ENCODE measurements at places on chromosomes 6 and 20.
A peak's percentile ranks its signal among the peaks of the same experiment; 100 is the strongest.

GRCh38 chr6:65623566-65623965, 83.5 kb downstream of the EYS start:
- no peak for DNase-seq

GRCh38 chr6:37731888-37732287, 34.2 kb upstream of the MDGA1 start:
- DNase-seq, result peak; percentile 52

GRCh38 chr20:42295592-42295991, 677.4 kb upstream of the CHD6 start:
- DNase-seq, result no peak

DNA sequence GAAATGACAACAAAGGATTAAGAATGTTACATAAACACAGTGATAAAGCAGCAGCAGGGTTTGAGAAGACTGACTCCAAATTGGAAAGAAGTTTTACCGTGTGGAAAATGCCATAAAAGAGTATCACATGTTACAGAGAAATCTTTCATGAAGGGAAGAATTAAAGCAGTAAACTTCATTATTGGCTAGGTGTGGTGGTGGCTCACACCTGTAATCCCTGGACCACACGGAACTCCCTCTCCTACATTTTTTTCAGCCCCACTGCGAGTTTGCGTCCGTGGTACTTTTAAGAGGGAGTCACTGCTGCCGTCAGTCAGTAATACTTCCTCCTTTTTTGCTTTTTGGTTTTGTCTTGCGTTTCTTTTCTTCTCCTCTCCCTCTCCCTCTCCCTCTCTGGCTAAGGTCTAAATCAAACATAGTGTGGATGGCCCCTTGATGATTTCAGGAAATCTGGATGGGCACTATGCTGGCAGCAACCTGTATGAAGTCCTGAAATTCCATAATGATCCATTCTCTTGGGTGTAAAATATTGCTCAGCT, 112.3 kb downstream of the MAN1A1 start:
- no peak for DNase-seq

GRCh38 chr20:1975291-1975690, 18.6 kb downstream of the PDYN start:
- no peak for DNase-seq

GRCh38 chr6:22025468-22026163, 271.2 kb downstream of the PRL start:
- no peak for DNase-seq

- DNase-seq, result no peak
Observed at GRCh38 chr6:128655978-128656498, 135.6 kb upstream of the PTPRK start.

DNA sequence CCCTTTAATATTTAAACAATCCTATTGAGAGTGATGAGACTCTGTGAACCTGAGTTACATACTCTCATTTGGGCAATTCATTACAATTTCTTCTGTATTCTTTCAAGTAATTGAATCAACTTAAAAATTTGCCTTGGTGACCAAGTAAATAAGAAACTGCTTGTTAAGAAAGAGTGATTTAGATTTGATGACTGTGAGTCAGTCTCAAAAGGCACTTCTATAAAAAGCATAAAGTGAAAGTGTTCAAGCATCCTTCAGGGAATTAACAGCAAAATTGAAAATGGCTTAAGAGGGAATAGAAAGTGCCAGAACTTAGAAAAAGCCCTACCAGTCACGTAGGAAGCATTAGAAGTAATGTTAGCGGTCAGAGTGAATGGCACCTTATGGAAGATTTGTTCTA, 654.7 kb downstream of the EPM2A start:
- no peak for DNase-seq

GRCh38 chr6:167214206-167214605, 56.4 kb upstream of the GPR31 start:
- no peak for DNase-seq

DNA sequence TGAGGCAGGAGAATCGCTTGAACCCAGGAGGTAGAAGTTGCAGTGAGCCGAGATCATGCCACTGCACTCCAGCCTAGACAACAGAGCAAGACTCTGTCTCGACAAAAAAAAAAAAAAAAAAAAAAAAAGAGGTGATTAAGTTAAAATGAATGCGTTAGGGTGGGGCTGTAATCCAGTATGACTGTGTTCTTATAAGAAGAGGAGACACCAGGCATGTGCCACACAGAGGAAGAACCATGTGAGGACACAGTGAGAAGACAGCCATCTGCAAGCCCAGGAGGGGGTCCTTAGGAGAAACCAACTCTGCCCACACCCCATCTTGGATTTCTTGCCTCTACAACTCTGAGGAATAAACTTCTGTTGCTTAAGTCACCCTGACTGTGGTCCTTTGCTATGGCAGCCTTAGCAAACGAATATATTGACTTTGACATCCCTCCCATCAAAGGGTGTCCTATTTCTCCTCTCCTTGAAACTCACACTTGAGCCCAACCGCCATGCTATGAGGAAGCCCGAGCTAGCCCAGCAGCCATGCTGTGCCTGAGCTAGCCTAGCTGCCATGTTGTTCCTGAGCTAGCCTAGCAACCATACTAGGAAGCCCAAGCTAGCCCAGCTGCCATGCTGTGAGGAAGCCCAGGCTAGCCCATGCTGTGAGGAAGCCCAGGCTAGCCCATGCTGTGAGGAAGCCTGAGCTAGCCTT, 15.8 kb upstream of the PPP1R16B start:
- DNase-seq, result no peak

DNA sequence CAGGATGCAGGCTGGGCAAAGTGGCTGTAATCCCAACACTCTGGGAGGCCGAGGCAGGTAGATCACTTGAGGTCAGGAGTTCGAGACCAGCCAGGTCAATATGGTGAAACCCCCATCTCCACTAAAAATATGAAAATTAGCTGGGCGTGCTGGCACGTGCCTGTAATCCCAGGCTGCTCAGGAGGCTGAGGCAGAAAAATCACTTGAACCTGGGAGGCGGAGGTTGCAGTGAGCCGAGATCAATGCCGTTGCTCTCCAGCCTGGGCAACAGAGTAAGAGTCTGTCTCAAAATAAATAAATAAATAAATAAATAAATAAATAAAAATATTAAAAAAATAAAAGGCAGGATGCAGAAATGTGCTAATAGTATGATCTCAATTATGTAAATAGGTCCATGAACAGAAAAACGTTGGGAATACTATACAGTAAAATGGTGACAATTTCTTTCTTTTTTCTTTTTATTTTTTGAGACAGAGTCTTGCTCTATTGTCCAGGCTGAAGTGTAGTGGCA, 8.4 kb upstream of the CBFA2T2 start:
- no peak for DNase-seq

GRCh38 chr6:85390105-85390728, 59.7 kb upstream of the NT5E start:
- no peak for DNase-seq

GRCh38 chr6:101231606-101232235, 161.8 kb upstream of the GRIK2 start:
- no peak for DNase-seq

DNA sequence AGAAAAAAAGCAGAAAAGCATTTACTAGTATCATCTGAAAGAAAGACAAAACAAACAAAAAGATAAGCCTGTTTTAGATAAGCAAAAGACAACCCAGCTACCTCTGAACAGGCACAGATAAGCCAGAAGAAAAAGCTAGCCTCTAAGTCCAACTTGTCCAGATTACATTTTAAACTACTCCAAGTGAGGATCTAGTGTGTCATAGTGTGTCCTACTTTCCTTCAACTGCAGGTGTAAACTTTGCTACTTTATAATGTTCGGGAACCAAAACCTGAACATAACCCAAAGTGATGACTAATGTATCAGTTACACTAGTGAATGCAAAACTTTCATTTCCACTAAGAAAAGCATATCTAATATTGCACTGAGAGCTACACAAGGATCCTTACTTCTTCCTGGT, 19.5 kb downstream of the ADNP start:
- no peak for DNase-seq

- DNase-seq, result peak; percentile 24
Observed at GRCh38 chr6:155314773-155315515, 660 bp upstream of the TFB1M start.

GRCh38 chr6:84825461-84825860, 61.1 kb upstream of the TBX18 start:
- no peak for DNase-seq

- no peak for DNase-seq
Observed at GRCh38 chr6:78322068-78322845, 545.1 kb upstream of the IRAK1BP1 start.

DNA sequence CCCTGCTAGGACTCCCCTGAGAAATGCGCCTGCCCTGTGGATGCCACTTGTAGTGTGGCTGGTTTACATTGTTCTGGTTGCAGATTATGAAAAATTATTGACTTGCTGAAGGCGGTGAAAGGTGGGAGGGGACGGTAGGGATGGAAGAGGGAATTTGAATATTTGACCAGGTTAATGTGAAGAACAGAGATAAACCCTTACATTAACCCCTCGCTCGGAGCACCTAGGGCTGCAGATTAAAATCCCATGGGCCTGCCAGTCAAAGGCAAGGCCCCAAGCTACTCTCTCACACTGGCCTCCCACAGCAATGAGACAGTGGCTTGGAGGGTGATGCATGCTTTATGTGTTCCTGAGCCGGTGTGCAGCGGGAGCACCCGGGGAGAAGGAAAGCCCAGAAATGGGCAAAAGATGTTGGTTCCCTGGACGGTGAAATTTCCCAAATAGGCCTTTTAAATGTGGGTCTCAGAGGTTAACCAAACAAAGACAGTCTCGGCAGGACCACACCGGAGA, 2.5 kb downstream of the FOXF2 start:
- no peak for DNase-seq

- no peak for DNase-seq
Observed at GRCh38 chr6:28218312-28219248, 6.5 kb upstream of the ZSCAN9 start.

GRCh38 chr6:131378874-131379273, 194.2 kb upstream of the ARG1 start:
- no peak for DNase-seq

DNA sequence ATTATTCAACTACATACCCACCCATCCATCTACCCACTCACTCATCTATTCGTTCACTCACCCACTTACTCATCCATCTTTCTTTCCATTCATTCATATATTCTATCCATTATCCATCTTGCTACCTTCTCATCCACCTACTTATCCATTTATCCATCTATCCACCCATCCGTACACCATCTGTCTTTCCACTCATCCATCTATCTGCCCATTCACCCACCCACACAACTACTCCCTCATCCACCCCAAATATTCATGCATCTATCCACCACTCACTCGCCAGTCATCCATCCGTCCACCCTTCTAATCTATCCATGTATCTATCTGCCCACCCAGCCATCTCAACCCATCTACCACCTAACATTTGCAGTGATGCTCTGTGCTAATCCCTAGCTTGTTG, 13.6 kb upstream of the KCNB1 start:
- no peak for DNase-seq

GRCh38 chr20:37994512-37994911, 38.7 kb downstream of the TTI1 start:
- no peak for DNase-seq

GRCh38 chr6:114580882-114581281, 238.1 kb upstream of the HS3ST5 start:
- DNase-seq, result no peak

DNA sequence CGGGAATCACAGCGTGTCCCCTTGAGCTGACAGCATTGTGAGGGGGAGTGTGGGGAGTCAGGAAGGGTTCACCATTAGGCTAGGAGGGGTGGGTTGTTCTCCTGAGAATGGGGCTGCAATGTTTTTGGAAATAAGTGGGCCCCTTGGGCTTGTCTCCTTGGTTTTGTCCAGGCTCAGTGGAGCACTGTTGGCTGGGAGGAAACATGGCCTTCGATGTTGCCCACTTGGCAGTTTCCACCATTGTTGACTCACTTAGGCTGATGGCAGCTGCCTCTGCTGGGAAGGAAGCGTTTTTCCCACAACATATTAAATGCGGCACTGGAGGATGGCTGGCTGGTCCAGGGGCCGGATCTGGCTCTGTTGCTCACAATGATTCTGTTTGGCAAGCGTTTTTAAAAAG, 512.1 kb downstream of the QKI start:
- no peak for DNase-seq

- no peak for DNase-seq
Observed at GRCh38 chr20:8545212-8545611, 413.1 kb downstream of the PLCB1 start.

DNA sequence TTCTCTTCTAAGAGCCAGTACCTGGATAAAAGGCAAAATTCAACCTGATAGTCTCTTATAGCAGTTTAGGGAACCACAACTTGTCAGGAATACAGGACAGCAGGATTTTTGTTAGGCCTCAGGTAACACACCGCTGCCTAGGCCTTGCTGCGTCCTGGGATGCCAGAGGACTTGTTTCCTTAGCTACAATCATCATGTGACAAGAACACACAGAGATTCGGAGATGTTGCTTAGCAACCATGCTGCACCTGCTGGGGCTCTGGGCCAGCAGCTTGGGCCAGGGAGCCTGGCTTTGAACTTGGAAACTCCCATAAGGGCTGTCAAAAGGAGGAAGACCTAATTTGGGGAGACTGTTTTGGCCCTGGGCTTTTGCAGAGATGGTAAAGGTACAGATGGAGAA, 36.1 kb upstream of the CHD6 start:
- DNase-seq, result no peak

DNA sequence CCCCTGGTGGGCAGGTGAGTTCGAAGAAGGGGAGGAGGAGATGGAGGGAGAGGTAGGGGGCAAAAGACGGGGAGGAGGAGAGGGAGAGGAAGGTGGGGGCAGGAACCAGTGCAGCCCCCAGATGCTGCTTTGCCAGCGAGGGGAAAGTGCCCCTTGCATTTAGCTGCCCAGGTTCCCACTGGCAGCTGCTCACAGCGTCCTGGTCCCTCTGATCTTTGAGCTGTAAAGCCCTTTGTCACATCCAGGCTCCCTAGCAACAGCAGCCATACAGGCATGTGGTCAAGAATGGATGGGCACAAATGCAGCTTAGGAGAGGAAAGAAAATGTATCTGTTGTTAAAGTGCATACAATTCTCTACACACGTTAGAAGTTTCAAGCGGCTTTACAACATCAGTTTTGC, 160.9 kb downstream of the CD83 start:
- DNase-seq, result no peak

DNA sequence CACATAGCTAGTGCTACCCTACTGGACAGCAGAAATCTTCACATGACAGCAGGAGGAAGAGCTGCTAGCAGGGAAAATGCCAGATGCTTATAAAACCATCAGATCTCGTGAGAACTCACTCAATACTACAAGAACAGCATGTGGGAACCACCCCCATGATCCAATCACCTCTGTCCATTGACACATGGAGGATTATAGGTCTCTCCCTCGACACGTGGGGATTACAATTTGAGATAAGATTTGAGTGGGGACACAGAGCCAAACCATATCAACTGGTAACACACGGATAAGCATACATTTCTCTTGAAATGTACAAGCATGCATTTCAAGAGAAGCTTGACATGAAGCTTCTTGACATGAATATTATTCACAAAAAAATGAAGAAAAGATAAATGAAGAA, 64.1 kb downstream of the MMS22L start:
- no peak for DNase-seq

Data from stimulated activated CD8-positive, alpha-beta memory T cell treated with anti-CD3 and anti-CD28 coated beads, Interleukin-4, amount 100 ng/mL, for 24 hours (primary cell).